ENCODE measurements at places on chromosomes 13 and 19.

DNA sequence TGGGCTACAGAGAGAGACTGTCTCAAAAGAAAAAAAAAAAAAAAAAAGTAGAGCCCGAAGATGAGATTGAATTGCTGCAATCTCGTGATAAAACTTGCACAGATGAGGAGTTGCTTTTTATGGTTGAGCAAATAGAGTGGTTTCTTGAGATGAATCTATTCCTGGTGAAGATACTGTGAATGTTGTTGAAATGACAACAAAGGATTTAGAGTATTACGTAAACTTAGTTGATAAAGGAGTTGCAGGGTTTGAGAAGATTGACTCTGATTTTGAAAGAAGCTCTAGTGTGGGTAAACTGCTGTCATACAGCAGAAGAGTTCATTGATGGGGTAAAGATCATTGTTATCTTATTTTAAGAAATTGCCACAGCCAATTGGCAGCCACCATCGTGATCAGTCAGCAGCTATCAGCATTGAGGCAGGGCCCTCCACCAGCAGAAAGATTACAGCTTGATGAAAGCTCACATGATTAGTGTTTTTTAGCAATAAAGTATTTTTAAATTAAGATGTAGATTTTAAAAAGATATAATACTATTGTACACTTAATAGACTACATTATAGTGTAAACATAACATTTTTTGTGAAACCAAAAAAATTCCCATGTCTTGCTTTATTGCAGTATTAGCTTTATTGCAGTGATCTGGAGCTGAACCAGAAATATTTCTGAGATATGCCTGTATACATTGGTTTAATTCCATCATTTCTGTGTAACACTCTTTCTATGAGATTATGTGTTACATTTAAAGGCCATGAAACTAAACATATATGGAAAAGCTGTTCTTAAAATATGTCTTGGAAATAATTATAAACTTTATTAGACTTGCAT is 43.1 kb downstream of the ZMYM2 start:
- DNase-seq, result no peak

DNA sequence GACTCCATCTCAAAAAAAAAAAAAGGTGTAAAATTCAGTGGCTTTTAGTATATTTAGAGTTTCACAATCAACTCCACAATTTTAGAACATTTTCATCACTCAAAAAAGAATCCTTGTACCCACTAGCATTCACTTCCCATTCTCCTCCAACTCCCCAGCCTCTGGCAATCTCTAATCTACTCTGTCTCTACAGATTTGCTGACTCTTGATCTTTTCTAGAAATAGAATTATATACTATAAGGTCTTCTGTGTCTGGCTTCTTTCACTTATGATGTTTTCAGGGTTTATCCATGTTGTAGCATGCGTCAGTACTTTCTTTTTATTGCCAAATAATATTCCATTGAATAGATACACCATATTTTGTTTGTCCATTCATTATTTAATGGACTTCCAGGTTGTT is 8.0 kb upstream of the FARP1 start:
- no peak for DNase-seq

GRCh38 chr13:97068151-97068550 is 73.9 kb upstream of the OXGR1 start:
- no peak for DNase-seq

- DNase-seq, result no peak
These were observed 48.4 kb downstream of the ATP8A2 start for GRCh38 chr13:25420161-25420560.

- peak; percentile 72 for DNase-seq
These were observed 1.5 kb downstream of the MYADM start for GRCh38 chr19:53868892-53869804.

DNA sequence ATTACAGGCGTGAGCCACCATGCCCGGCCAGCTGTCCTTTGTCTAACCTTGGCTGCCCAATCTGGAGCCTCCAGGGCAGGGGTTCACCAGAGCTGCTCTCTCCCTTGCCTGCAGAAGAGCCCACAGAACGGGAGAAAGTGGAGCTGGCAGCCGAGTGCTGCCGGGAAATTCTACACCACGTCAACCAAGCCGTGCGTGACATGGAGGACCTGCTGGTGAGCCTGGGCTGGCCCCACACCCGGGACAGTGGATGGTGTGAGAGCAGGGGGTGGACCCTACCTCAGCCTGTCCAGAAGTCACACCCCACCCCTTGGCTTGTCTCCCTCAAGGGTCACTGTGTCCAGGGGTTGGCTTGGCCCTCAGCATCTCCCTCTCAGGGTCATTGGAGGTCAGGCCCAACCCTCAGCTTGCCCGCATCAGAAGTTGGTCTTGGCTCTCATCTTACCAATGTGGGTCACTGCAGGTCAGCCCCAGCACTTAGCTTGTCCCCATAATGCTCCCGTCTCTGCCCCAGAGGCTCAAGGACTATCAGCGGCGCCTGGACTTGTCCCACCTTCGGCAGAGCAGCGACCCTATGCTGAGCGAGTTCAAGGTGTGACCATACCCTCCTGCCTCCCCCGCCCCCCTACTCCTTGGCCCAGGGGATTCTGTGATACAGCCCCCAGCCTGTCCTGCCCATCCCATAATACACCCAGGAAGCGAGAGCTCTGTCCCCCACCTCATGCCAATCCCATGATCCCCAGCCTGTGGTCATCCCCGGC is 20.4 kb downstream of the ARHGEF1 start:
- no peak for DNase-seq

DNA sequence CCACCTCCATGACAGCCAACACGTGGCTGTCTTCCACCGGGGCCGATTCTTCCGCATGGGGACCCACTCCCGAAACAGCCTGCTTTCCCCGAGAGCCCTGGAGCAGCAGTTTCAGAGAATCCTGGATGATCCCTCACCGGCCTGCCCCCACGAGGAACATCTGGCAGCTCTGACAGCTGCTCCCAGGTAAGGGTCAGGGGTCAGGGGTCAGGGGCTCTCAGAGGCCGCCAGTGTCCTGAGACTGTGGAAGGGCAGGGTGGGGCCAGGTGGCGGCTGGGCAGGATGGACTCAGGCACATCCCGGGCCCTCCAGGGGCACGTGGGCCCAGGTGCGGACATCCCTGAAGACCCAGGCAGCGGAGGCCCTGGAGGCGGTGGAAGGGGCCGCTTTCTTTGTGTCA is 15.0 kb downstream of the CPT1C start:
- no peak for DNase-seq

- no peak for DNase-seq
These were observed 319.2 kb upstream of the PCDH9 start for GRCh38 chr13:67549331-67549730.

- DNase-seq, result no peak
These were observed 762 bp downstream of the KANK3 start for GRCh38 chr19:8342316-8342683.

DNA sequence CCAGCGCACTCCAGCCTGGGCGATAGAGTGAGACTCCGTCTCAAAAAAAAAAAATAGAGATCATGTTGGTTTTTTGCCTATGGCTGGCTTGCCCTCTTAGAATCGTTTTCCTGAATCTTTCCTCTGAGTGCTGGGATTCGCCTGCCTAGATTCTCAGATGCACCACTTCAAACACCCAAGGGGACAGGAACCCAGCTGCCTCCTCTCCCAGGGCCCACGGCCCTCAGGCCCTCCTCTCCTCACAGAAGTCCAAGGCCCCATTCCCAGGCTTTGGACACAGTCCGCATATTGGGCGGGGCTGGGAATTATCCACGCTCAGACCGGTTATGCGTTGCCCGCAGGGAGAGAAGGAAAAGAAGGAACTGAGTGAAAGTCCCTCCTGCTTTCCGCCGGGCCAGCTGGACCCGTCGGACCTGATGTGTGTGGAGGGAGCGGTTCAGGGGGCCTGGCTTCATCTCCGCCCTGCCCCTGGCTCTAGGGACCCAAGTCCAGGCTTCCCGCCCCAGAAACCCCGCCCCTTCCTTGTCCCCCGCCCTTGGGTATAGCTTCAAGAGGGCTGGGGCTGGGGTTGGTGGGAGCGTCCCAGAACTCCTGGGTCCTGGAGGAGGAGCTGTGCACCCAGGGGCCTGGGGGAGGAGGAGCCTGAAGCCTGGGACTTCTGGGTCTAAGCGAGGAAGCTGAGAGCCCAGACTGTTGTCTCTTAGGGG is 5.8 kb downstream of the PPFIA3 start:
- no peak for DNase-seq

- DNase-seq, result no peak
These were observed 4.3 kb downstream of the ERCC1 start for GRCh38 chr19:45419396-45419795.

GRCh38 chr19:6066661-6067646 is 43.3 kb downstream of the RFX2 start:
- no peak for DNase-seq

GRCh38 chr13:46345398-46345797 is 41.7 kb downstream of the RUBCNL start:
- DNase-seq, result no peak

GRCh38 chr13:27924529-27925141 is 4.8 kb downstream of the PDX1 start:
- no peak for DNase-seq
